ENCODE measurements at places on chromosomes 7 and 10.

DNA sequence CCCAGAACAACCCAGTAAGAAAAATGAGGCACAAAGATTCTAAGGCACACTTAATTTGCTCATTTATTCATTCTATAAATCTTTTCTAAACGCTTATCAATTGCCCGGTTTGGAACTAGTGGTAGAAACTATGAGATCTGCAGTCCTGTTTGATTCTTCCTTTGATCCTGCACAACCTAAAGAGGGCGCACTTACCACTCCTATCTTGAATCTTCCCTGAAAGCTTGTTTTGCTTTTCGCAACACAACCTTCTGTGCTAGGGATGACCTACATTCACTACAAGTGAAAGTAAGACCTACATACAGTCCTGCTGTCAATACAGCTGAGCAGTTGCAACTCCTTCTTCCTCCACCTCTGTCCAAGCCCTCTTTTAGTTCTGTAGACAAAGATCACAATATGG lies 12.6 kb upstream of the ARL4A start:
- DNase-seq: peak; percentile 61

- peak; percentile 36 for DNase-seq
Measured at GRCh38 chr10:97427571-97428179, 1.7 kb downstream of the PGAM1 start.

DNA sequence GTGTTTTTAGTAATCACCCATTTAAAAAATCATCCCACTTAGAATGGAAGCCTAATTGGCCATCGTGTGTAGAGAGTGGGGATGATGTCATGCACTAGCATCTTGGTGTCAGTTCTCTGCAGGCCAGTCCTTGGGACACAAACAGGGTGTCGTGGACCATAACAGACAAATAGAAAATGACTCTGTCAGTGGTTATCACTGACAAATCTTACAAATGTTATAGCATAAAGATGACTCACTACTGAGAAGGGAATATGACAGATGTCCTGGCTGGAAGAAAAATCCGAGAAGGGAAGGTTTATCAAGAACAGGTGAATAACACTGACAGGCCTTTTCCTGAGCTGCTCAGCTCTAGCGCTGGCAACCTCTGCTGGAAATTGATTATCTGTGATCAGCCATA lies 10.6 kb downstream of the CABCOCO1 start:
- DNase-seq: no peak

DNA sequence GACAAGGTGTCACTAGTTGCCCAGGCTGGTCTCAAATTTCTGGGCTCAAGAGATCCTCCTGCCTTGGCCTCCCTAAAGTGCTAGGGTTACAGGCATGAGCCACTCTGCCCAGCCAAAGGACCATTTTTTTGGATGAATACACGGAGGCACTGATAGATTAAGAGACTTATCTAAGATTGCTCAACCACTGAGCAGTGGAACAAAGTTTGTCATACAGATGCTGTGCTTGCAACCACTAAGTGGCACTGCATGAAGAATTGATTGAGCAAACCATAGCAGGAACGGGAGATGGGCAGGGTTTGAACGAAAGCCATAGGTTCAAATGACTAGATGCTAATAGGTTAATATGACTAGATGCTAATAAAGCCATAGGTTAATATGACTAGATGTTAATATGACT lies 61.1 kb downstream of the EBLN1 start:
- no peak for DNase-seq

GRCh38 chr10:51748959-51749358 lies 49.6 kb upstream of the CSTF2T start:
- DNase-seq: peak; percentile 65

- no peak for DNase-seq
Measured at GRCh38 chr7:105289704-105290103, 99.0 kb downstream of the SRPK2 start.

DNA sequence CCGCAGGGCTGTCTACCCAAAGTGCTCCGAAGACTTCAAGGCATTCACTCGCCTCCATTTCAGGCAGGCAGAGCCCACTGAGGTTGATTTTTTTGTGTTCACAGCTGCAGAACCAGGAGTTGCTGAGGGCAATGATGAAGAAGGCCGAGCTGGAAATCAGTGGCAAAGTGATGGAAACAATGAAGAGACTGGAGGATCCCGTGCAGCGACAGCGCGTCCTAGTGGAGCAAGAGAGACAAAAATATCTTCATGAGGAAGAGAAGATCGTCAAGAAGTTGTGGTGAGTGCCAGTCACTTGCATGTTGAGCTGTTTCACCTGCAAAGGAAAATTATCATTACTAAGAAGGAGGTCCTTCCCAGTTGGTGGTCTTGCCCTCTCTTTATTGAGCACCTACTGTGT lies 210.5 kb downstream of the ARHGAP21 start:
- peak; percentile 34 for DNase-seq

- no peak for DNase-seq
Measured at GRCh38 chr7:52749880-52750279, 285.6 kb upstream of the POM121L12 start.

DNA sequence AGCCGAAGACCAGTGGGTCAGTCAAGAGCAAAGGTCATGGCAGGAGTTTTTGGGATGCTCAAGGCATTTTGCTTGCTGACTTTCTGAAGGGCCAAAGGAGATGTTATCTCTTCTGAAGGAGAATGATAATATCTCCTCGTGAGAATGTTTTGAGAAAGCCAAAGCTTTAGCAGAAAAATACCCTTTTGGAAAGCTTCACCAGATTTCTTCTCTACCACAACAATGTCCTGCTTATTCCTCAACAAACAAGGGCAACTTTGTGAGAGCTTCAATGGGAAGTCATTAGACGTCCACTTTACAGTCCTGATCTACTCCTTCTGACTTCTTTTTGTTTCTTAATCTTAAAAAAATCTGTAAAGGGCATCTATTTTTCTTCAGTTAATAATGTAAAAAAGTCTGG lies 132.8 kb upstream of the DNAJB12 start:
- no peak for DNase-seq

DNA sequence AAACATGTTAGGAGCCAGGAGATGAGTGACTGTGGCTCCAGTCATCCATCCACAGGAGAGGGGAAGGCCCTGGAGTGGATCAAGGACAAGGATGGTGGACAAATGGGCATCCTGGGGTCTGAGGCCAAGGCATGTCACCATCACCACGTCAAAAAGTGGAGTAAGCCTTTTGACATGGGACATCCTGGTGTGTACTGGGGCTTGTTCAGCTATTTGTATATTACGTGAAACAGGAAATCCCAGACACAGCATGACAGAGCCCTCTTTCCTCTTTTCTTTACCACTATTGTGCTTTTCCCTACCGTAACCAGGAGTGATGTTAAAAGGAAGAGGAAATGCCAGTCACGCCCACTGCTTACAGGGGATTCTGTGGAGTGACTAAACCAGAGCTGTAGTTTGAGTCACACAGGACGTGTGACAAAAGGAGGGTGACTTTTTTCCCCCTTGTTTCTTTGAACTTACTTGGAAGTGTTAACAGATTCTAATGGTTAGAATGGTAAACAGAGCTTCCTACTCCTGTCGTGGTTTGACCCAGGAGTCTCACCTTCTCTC lies 15.4 kb downstream of the ACSL5 start:
- peak; percentile 77 for DNase-seq

DNA sequence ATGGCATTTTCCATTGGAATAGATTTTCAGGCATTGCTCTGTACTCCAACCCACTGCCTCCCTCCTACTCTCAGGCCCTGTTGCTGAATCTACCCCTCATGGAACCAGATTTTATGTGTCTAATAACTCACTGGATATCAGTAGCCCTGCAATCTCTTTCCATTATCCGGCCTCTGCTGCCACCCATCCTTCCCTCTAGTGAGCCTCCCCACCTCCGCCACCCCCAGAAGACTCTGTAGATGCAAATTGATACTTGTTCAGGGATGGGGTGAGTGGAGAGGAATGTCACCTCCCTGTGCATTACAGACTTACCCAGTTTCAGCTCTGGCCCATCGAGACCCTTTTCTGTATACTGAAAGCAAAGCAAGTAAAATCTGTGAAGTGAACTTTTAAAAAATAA lies 52.3 kb upstream of the PHYHIPL start:
- DNase-seq: no peak

DNA sequence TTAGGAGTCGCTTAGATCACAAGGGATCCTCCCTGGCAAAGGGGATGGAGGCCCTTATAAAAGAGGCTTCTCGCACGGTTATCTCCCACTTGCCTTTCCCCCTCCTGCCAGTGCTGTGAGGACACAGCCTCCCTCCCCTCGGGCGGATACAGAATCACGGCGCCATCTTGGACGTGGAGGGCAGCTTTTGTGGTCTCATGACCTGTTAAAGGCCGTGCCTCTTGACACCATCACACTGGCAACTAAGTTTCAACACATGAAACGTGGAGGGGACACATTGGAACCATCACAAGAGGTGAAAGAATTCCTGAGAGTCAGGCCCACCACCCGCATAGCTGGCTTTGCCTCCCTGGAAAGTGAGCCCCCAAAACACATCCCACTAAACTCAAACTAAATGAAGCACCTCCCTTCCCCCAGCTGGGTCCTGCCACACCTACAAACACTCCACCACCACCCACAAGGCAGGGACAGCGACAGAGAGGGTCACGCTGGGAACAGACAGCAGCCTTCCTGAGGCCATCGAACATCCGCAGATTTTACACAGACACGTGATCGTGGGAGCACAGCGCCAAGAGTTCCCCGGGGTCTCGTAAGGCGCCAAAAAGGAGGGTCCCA lies 110.6 kb downstream of the TCERG1L start:
- DNase-seq: no peak

GRCh38 chr10:88693392-88694020 lies 12.5 kb upstream of the LIPK start:
- no peak for DNase-seq

- peak; percentile 91 for DNase-seq
Measured at GRCh38 chr10:593901-594457, 95.5 kb downstream of the DIP2C start.

DNA sequence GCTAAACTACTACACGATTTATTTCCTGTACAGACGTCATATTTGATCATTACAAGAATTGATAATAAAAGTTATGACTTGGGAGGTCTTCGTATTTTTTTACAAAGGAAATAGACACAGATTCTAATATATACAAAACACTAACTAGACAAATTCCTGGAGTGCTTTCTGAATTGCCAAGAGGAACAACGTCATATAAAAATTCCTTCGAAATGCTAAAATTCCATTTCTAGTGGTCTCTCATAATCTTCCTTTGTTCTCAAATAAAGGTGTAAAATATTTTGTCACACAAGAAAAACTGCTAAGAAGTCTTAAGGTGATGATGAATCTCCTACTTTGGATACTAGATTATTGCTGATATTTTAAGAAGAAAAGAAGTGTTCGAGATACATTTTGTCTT lies 85.4 kb downstream of the CDK6 start:
- DNase-seq: peak; percentile 66

GRCh38 chr7:140562926-140563481 lies 77.6 kb downstream of the DENND2A start:
- DNase-seq: peak; percentile 13

GRCh38 chr10:6464862-6465430 lies 115.1 kb downstream of the PRKCQ start:
- no peak for DNase-seq

GRCh38 chr10:74787457-74787856 lies 38.9 kb upstream of the KAT6B start:
- no peak for DNase-seq

GRCh38 chr10:2874963-2875362 lies 192.4 kb upstream of the PFKP start:
- DNase-seq: no peak

DNA sequence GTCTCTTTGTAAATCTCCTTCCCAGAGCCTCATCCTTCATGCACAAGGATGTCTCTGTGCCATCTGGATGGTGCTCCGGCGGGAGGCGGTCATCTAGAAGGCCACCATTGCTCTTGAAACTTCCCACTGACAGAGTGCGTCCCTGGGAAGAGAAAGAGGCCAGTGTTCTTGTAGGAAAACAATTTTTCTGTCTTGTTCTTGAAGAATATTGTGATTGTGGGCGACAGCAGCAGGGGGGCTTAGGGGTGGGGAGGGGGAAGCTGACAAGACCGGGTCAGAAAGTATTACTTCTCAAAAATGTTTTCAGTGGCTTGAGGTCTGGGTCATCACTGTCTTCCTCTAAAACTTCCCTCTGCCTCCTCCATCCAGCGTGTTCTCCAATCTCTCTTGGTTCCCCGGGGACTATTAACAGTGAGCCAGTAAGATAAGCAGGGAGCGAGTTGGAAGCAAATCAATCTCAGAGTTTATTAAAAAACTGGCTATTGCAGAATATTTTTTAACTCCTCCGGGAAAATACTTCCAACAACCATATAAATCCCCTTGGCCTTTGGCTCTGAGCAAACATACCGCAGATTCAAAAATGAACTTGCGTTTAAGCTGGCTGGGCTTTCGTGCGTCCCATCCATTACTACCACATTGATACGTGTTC lies 597.8 kb upstream of the MGMT start:
- DNase-seq: no peak

- no peak for DNase-seq
Measured at GRCh38 chr10:49157229-49157628, 23.4 kb upstream of the FAM170B start.

DNA sequence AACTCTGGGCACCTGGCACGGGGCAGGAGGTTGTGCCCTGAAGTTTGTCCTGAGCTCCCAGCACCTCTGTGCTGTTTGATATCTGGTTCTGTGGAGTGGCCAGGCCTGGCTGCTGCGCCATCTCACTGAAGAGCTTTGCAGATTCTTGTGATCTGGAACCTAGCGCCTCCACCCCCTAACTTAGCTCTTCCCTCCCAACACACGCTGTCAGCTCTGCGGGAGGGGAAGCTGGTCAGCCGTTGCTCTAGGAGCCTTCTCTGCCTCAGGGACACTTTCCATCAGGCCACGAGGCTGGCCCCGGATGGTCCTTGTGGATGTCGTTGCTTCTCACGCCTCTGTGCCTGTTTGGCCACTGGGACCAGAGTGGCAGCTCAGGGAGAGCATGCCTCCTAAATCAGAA lies 213.2 kb downstream of the CCDC3 start:
- no peak for DNase-seq

GRCh38 chr7:931871-932650 lies 22.4 kb downstream of the ADAP1 start:
- DNase-seq: no peak

DNA sequence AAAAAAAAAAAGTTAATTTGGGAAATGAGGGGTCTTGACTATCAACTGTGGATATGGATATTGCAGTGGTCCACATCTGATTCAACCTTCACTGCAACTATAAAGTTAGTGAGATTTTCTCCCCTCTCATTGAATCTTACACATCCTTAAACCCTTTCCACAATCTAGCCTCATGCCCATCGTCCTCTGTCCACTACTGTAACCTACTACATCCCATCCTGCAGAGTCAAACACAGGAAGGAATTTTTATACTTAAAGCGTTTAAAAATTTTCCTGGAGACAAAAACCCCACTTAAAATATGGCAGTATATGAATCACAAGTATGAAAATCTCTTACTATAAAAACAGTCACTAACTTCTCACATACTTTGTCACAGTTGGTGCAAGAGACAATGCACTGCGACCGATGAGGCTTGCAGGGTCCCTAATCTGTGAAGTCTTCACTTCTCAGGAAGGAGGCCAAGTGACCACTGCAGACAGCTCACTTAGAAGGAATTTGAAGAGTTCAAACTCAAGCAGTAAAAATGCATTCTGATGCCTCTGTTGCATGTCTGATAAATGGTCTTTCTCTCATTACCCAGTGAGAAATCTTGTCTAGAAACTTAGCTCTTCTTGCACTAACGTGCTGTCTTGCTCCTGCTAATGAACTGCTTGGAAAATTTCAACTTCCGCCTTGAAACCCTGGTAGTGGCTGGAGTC lies 50.3 kb upstream of the ST8SIA6 start:
- DNase-seq: peak; percentile 84

GRCh38 chr7:32163141-32163806 lies 93.1 kb upstream of the PDE1C start:
- peak; percentile 85 for DNase-seq

GRCh38 chr7:120060875-120061274 lies 212.1 kb upstream of the KCND2 start:
- DNase-seq: no peak
